H1 (cell line): ENCODE measurements at places on chromosomes 12 and 14. TPM values are rescaled to one million over a fixed set of nuclear protein-coding genes. Genes with fewer than 3 reads are reported as not detected.

The TMEM19 gene
- 12.6 and 14.7 TPM in 2 replicates for total RNA-seq

GRCh38 chr12:68479261-68479895, 131.3 kb upstream of the RAP1B start:
- no peaks in the 10 kb centered on the region for H3K4me1 ChIP-seq
- no peaks in the 10 kb centered on the region for H3K27me3 ChIP-seq
- H3K36me3 ChIP-seq: no peaks in the 10 kb centered on the region
- no peak for DNase-seq
- no peak overlapping the region for H3K27ac ChIP-seq

The RASSF3 gene
- 57.3 and 64.3 TPM in 2 replicates for total RNA-seq

GRCh38 chr12:94621662-94622359, 28.5 kb downstream of the TMCC3 start:
- DNase-seq: no peak
- no peak overlapping the region for H3K27ac ChIP-seq
- no peaks in the 10 kb centered on the region for H3K4me1 ChIP-seq
- H3K36me3 ChIP-seq: no peaks in the 10 kb centered on the region
- no peaks in the 10 kb centered on the region for H3K27me3 ChIP-seq

GRCh38 chr12:69388371-69388770, 28.8 kb downstream of the YEATS4 start:
- no peaks in the 10 kb centered on the region for H3K27me3 ChIP-seq
- no peak overlapping the region for H3K4me3 ChIP-seq
- no peaks in the 10 kb centered on the region for H3K36me3 ChIP-seq
- H3K27ac ChIP-seq: no peak overlapping the region
- DNase-seq: no peak
- no peaks in the 10 kb centered on the region for H3K4me1 ChIP-seq

GRCh38 chr12:33663000-33663654, 223.5 kb upstream of the SYT10 start:
- H3K4me3 ChIP-seq: no peak overlapping the region
- no peak for DNase-seq
- H3K27me3 ChIP-seq: no peaks in the 10 kb centered on the region
- H3K4me1 ChIP-seq: peaks cover 4% of the 10 kb centered on the region
- peaks cover 2% of the 10 kb centered on the region; the same call in 1 of the 2 replicates for H3K36me3 ChIP-seq

DNA sequence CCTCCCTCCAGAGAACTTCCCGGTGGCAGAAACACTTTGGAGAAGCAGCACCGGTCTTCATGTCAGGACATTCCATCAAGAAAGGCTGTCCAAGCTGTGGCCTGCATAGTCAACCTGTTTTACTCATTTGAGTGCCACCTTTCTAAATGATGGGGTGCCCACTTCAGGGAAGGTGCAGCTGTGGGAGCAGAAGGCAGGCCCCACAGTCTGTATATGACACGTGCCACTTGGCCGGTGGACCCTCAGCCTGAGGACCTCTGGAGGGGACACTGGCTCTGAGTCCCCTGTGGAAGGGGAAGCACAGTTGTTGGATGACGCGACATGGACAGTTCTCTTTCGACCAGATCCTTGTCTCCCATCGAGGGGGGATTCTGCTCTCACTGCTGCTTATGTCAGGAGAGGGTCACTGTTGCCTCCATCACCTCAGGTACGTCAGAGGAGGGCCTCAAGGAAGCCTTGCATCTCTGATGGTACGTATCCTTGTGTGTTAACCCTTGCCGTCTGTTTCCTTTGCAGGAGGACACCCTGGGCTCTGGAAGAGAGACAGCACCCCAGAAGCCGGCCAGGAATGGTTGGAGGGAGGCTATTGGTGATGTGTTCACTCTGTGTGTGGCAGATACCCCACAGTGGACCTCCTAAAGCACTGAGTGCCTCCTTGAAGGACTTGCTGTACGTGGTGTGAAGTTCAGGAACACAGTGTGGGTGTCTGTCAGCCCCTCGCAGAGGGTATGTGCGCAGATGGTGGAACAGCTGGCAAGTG, 132.1 kb upstream of the RTL1 start:
- no peak overlapping the region for H3K4me3 ChIP-seq
- H3K4me1 ChIP-seq: no peaks in the 10 kb centered on the region
- no peaks in the 10 kb centered on the region for H3K36me3 ChIP-seq

The CLBA1 gene
- total RNA-seq: 2.1 and 2.4 TPM in 2 replicates
